ENCODE measurements at places on chromosomes 5 and 9.

- DNase-seq = peak; percentile 57
Measured at GRCh38 chr5:143986516-143987212, 174.7 kb downstream of the HMHB1 start.

DNA sequence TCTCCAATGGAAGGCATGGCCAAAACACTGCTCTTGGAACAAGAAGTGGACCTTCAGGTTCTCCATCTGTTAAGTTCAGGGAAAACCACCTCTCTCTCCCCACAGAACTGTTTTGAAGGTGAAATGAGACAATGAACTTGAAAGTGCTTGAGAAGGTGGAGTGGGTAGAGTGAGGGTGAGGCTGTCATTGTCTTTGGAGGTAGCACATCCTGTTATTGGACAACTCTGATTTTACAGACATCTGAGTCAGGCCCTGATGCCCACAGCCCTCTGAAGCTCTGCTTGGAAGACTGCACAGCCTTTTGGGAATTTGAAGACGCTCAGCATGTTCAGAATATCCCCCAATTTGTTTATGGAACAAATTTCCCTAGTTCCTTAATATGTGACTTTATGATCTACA, 27.6 kb upstream of the TEX48 start:
- no peak for DNase-seq

DNA sequence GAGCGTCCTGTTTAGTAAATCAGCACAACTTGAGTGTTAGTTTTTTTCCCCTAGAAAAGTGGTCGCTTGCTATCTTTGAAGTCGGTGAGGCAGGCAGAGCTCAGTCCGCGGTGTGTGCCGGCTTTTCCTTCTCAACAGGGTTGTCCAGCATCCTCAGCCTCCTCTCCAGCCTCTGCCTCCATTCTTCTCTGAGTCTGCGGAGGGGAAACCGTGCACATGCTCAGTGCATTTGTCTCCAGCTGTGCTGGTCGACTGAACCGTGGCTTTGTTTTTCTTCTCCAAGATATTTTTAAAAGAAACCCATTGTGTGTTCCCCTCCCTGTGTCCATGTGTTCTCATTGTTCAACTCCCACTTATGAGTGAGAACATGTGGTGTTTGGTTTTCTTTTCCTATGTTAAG, 25.3 kb downstream of the FAM240B start:
- DNase-seq = no peak

- no peak for DNase-seq
Measured at GRCh38 chr5:176789873-176790615, 20.3 kb upstream of the UNC5A start.

- DNase-seq = no peak
Measured at GRCh38 chr5:149641000-149641576, 59.8 kb downstream of the ARHGEF37 start.

GRCh38 chr9:71663931-71664459, 104.3 kb downstream of the CEMIP2 start:
- DNase-seq = no peak

DNA sequence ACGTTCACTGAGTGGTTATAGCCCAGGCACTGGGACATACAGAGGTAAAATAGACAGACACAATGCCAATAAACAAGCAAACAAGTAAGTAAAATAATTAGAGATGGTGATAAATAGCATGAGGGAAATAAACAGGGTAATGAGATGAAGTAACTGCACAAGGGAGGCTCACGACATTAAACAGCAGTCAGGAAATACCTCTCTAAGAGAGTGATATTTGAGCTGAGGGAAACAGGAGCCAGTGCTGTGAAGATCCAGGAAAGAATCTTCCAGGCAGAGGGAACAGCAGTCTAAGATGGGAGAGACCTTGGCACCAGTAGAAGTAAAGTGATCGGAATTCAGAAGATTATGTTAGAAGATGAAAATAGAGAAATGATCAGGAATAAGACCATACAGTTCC, 279.4 kb downstream of the HINT1 start:
- DNase-seq = no peak

DNA sequence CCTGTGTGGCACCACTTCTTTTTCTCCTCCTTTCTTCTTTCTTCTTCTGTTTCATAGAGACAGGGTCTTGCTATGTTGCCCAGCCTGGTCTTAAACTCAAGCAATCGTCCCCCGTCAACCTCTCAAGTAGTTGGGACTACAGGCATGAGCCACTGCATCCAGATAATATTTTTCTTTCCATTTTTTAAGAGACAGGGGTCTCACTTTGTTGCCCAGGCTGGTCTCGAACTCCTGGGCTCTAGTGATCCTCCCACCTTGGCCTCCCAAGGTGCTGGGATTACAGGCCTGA, 47.4 kb upstream of the IER5L start:
- no peak for DNase-seq

DNA sequence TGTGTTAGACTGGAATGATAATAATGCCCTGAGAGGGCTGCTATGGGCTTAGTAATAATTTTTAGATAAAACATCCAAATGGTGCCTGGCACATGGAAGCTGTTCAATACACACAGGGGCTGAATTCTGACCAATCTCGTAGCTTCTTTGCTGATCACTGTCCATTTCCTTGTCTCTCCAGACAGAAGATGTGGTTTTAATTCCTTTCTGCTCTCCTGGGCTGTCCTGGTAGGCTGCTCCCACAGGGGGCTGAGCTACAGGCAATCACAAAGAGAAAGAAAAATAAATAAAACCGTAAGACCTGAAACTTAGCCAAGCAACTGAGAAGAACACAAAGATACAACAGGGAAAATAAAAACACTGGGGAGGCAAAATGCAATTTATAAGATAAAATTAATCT, 136.5 kb downstream of the CDK5RAP2 start:
- DNase-seq = no peak

DNA sequence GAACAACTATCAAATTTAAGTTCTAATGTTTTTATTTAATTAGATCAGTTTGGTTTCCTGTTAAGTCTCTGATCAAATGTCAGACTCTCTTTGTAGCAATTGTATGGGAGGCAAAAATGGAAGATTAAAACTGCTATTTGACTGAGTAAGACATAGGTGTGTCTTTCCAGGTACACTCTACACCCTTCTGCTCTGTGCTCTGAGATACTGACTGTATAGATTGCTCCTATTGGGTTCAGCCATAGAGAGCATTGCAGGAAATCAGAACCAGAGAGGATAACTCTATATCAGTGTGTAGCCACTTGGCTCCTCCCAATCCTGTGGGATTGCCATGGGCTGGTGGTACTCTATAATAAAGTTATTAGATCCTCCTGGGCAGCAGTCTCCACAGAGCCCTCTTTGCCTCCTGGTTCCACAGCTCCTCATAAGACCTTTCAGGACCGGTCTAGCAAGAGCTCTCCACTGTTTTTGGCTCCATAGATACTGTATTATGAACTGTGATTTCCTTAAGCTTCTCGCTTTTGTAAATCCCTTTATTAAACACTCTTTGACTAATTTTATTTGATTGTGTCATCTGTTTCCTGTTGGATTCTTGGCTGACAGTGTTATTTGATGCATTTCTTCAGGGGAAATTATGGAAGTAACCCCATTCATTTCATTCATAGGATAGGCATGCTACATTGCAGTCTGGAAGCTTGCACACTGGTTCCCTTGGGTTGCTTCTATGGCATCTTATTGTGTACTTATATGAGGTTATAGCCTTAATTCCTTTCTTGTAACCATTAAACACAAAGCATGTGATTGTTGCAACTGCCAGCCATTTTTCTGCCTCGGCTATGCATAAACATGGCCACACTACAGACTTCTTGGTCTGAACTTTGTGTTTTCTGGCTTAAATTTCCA, 115.6 kb downstream of the VCAN start:
- DNase-seq = no peak

DNA sequence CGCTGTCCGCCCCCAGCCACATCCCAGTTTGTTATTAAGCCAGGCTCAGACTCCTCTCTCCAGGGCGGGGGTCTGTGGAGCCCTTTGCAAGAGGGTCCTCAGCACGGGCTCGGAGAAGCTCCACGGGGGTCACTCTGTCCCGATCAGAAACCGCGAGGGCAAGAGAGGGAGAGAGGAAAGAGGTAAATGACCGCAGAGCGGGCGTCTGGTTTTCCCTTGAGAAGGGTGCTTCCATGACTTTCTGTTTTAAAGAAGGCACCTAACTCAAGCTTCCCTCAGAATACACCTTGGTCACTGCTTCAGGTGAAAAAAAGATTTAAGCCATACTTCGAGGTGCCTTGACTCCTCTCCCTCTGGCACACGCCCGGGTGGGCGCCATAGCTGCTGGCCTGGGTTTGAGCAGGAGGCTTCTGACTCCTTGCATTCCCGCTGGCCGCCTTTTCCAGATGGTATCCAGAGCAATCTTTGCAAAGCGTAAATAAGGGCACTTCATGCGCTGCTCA, 5.8 kb upstream of the TERT start:
- DNase-seq = no peak

DNA sequence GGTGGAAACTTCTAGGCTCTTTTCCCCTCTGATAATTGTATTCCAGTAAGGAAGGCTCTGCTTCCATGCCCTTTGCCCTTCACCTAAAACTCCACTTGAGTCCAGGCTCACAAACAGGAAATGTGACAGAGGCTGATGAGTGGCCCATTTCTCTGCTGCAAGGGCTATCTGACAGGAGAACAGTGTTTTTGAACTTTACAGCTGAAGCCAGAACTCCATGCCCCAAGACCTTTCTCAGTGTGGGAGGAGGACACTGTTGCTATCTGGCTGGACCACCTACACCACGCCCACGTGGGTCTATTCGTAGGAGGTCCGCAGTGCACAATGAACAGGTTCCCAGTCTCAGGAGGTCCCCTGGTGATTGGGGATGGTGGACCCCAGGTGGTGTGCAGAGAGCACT, 13.6 kb downstream of the GGTA1 start:
- no peak for DNase-seq

DNA sequence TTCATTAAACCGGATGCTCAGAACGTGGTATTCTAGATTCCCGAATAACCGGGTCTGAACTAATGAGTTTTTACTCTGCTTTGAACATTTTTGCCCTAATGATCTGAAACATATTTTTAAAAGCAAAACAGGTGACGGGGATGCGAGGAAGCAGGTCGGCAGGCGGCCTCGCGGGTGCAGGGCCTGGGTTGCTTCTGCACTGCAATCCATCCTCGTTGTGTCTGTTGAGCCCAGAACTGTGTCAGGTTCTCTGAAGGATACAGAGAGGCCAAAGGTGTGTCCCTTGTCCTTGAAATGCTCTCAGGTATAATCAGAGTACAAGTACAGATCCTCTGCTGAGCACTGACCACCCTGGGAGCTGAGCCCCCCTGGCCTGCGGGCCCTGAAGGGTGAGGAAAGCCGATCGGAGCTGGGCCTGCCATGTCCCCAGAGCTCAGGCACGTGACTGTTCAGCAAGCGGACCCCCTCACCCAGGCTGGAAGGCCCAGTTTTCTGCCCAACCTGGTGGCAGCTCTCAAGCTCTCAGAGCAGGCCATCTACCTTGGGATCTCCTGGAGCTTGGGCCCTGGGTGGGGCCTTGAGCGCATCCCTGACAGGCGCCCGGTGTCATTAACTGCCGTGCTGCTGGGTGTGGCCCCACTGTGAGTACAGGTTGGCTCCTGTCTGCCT, 151.8 kb downstream of the OLFM1 start:
- no peak for DNase-seq

- no peak for DNase-seq
Measured at GRCh38 chr9:76883341-76883855, 22.5 kb downstream of the PRUNE2 start.

- DNase-seq = peak; percentile 69
Measured at GRCh38 chr5:106331415-106331814, 1339.3 kb downstream of the EFNA5 start.

DNA sequence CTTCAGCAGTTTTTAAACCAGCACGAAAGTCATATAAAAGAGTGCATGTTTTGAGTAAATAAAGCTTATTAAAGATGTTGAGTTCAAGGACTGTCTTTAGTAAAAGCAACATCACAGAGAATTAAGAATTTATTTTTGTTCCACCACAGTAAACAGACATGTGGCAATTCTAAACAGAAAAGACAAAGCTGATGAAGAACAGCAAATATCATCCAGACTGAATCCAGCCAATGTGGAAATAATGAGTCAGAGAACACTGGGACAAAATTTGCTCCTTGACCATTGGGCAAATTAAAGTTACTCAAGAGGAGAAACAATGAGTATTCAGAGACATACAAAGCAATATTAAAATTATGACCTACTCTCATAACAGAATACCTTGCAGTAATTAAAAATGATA, 28.8 kb downstream of the OR2K2 start:
- no peak for DNase-seq

GRCh38 chr5:167968837-167969236, 322.6 kb upstream of the WWC1 start:
- DNase-seq = no peak

GRCh38 chr9:6907772-6908381, 150.1 kb downstream of the KDM4C start:
- DNase-seq = no peak

- no peak for DNase-seq
Measured at GRCh38 chr5:36060420-36060887, 6.2 kb downstream of the UGT3A2 start.

DNA sequence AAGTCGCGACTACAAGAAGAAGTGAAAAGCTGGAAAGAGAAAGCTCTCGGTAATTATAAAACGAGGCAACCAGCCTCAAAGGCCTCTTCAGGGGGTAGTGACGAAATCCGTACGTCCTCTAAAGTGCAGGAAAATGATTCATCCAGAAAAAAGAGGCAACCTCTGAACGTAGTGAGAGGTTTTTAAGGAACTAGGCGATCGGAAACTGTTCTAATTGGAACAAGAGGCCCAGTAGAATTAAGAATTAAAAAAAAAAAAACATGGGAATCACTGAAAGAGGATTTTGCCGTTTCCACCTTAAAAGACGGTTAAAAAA, 1.0 kb downstream of the CSNK1A1 start:
- peak; percentile 23 for DNase-seq

DNA sequence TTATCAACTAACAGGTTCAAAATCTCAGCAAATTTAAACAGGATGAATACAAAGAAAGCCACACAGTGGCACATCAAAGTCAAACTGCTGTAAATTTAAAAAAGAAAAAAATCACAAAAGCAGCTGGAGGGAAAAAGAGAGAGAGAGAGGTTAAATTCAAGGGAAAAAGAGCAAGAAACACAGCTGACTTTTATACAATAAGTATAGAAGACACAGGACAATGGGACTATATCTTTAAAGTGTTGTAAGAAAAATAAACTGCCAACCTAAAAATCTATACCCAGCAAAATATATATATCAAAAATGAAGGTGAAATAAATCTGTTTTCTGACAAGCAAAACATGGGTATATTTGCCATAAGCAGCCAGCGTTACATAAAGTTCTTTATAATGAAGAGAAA, 261.5 kb downstream of the TLE1 start:
- no peak for DNase-seq

- no peak for DNase-seq
Measured at GRCh38 chr9:137069508-137070091, 757 bp downstream of the SAPCD2 start.

GRCh38 chr9:89519366-89519805, 21.5 kb upstream of the SEMA4D start:
- DNase-seq = no peak

Measured in amniotic stem cell (primary cell).